ENCODE measurements at places on chromosomes 1 and 21. TPM values are rescaled to one million over a fixed set of nuclear protein-coding genes. Genes with fewer than 3 reads are reported as not detected.

OR10R2 gene
- total RNA-seq, result not detected

TBX19 gene
- 0.26 TPM for total RNA-seq

AMY1B gene
- total RNA-seq, result not detected

CYP4A22 gene
- not detected for total RNA-seq

OR2M7 gene
- not detected for total RNA-seq

CD1D gene
- 0.66 TPM for total RNA-seq

DNASE2B gene
- total RNA-seq, result not detected

IFI16 gene
- total RNA-seq, result 134 TPM

SELE gene
- not detected for total RNA-seq

TMPRSS15 gene
- not detected for total RNA-seq

PRAMEF7 gene
- not detected for total RNA-seq

KIF26B gene
- 6.9 TPM for total RNA-seq

TGFB2 gene
- total RNA-seq, result 13.9 TPM

PPFIA4 gene
- 4.3 TPM for total RNA-seq

CKS1B gene
- total RNA-seq, result 40.3 TPM

PIK3R3 gene
- total RNA-seq, result 1.8 TPM

KRTAP11-1 gene
- not detected for total RNA-seq

TESK2 gene
- total RNA-seq, result 2.6 TPM

RAB3B gene
- total RNA-seq, result 7.2 TPM

EIF2D gene
- 50.1 TPM for total RNA-seq

OR2T33 gene
- total RNA-seq, result not detected

WNT3A gene
- total RNA-seq, result not detected

ANKRD65 gene
- total RNA-seq, result 2.0 TPM

KRTAP13-2 gene
- not detected for total RNA-seq

LCE2A gene
- 0.33 TPM for total RNA-seq

SH2D1B gene
- total RNA-seq, result not detected

FCRL1 gene
- not detected for total RNA-seq

RNU1-3 gene
- total RNA-seq, result under 0.01 TPM

LCE1A gene
- not detected for total RNA-seq

UBE2U gene
- total RNA-seq, result not detected

S100A14 gene
- total RNA-seq, result 0.33 TPM

SLC6A9 gene
- 13.6 TPM for total RNA-seq

TNN gene
- total RNA-seq, result not detected

CAPN9 gene
- total RNA-seq, result 0.17 TPM

TAL1 gene
- under 0.01 TPM for total RNA-seq

SIPA1L2 gene
- 12.6 TPM for total RNA-seq

PCP4 gene
- total RNA-seq, result not detected

OLIG1 gene
- not detected for total RNA-seq

PERM1 gene
- not detected for total RNA-seq

LIPI gene
- total RNA-seq, result not detected

C2CD2 gene
- 18.0 TPM for total RNA-seq

FAM110D gene
- total RNA-seq, result not detected

CRNN gene
- not detected for total RNA-seq

KLHDC7A gene
- total RNA-seq, result not detected

RHD gene
- not detected for total RNA-seq

CFHR2 gene
- total RNA-seq, result not detected
